ENCODE measurements at places on chromosomes 12 and 14. TPM values are rescaled to one million over a fixed set of nuclear protein-coding genes. Genes with fewer than 3 reads are reported as not detected.

GDF3 gene
- not detected for total RNA-seq

DNA sequence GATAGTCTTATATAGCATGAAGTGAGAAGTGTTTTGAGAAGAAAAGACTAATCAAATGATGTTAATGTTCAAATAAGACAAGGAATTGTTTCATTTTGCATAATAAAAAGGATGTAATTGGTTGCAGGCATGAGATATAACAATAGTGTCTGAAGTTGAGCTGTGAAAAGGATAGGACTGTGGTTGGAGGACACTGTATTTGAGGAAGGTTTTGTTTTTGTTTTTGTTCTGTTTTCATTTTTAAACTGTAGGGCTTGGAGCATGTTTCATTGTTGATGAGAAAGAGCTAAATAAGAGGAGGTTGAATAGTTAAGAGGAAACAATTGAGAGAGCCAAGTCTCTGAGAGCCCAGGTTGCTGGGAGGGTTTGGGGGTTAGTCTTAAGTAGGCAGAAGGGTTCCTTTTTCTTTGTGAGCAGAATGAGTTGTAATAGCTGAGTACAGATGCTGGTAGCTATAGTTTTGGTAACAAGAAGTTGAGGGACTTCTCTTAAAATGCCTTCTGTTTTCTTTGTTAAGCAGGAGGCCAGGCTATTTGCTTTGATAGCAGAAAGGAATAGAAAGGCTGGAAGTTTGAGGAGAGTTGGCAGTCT, 58.4 kb downstream of the CCDC91 start:
- no peak for DNase-seq

- DNase-seq: no peak
These were observed 12.5 kb upstream of the TMEM119 start for GRCh38 chr12:108610336-108610815.

VRTN gene
- not detected for total RNA-seq

GRCh38 chr14:25140411-25140810, 90.5 kb upstream of the STXBP6 start:
- DNase-seq: no peak

GRCh38 chr14:64645220-64645892, 58.9 kb upstream of the PLEKHG3 start:
- DNase-seq: peak; percentile 39

GYS2 gene
- not detected for total RNA-seq

ANKS1B gene
- 43.7 TPM for total RNA-seq

DNA sequence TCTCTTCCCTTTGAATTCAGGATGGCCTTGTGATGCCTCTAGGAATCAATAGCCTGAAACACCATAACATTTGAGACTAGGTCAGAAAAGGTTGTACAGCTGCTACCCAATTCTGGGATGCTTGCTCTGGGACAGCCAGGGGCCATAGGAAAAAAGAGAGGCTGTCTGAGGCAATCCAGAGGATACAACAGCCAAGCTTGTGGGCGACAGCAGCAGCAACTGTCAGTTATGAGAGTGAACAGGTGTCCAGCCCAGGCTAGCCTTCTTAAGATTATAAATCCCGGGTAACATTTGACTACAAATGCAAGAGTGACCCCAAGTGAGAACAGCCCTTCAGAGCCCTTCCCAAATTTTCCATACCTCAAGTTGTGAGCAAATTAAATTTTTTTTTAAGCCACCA, 11.1 kb downstream of the DCN start:
- DNase-seq: no peak

DNA sequence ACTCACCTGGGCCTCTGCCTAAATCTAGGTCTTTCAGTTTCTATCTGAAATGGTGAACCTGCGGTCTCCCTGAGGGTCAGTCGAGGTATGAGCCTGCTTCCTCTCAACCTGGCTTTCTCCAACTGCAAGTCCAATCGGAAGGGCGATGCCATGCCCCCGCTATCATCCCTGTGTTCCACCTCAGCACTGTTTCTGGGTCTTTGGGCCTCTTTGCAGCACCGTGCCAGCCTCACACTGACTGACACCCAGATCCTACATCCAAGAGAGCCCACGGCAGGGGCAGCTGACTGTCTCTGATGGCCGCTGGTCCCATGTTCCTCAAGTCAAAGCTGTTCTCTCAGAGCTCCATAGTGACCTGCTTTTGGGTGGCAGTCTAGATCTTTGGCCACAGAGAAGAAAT, 120.7 kb downstream of the PAPOLA start:
- DNase-seq: no peak

SCN8A gene
- 2.6 TPM for total RNA-seq

COX8C gene
- total RNA-seq: not detected

DNA sequence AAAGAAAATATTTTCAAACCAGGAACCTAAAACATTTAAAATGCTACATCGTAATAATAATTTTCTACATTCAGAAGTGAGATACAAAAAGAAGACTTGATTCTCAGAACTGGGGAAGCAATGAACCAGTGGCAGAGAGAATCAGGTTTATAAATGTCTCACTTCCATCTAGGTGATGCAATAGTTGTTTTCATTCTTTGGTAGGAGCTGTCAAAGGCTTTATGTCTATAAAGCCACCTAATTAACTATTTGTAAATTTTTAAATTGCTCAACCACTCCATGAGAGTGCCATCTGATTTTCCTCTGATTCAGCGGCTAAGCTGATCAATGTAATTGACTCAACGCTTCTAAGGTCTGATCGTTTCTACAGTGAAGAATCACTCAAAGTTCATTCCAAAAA, 66.1 kb downstream of the ARMH4 start:
- DNase-seq: no peak

DNA sequence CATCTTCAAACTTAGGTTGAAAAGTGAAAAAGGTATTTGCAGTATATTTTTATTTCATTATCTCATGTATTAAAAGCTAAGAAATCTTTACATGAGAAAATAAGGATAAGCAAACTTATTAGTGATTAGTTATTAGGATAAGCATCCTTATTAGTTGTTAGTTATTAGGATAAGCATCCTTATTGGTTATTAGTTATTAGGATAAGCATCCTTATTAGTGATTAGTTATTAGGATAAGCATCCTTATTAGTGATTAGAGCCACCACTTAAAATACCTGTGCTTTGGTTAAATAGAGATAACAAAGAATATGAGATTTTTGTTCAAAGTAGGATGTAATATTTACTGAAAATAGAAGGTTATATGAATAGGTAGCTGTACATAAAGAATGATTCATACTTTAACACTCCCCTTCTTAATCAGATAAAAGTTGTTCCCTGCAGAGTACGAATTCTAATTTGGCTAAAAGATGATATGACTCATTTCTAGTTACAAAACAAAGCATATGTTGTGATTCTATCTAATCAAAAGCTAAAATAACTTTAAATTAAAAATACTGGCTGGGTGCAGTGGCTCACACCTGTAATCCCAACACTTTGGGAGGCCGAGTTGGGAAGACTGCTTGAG, 56.4 kb downstream of the KDM5A start:
- DNase-seq: no peak

GRCh38 chr14:26394150-26394810, 203.6 kb downstream of the NOVA1 start:
- no peak for DNase-seq

MAP3K9 gene
- total RNA-seq: 2.7 TPM

DNA sequence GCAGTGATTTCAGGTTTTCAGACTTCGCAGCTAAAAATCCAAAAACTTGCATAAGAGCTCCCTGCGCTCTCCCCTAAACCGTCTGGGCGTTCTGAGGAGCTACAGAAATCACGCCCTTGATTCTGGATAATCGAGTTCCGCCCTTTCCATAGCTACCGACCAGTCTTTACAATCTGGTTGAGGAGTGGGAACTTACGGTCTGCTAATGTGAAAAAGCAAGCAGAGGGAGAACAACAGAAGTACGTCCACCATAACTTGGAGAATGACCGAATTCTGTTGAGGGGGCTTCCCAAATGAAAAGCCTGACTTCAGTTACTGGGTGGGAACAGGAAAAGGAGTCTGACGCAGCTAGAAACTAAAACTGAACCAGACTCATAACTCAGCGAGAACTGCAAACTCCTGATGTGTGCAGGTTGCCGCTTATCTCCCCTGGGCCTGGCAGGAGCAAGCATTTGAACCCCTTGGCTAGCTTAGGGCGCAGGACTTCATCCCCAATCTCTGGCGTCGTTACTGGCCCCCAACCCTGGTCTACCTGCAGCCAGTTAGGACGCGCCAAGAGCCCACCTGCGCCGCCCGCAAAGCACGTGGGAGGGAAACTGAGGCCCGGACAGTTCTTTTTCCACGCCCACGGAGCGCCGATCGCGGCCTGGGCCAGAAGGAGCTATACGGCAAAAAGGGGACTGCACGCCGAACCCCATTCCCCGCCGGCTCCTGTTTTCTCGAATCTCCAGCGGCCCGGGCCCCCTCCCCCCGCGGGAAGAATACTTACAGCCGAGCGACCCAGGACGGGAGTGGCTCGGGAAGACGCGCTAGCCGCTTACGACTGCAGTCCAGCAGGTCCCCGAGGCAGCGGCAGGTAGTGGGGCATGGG, 838 bp downstream of the LRIG3 start:
- peak; percentile 45 for DNase-seq

DNA sequence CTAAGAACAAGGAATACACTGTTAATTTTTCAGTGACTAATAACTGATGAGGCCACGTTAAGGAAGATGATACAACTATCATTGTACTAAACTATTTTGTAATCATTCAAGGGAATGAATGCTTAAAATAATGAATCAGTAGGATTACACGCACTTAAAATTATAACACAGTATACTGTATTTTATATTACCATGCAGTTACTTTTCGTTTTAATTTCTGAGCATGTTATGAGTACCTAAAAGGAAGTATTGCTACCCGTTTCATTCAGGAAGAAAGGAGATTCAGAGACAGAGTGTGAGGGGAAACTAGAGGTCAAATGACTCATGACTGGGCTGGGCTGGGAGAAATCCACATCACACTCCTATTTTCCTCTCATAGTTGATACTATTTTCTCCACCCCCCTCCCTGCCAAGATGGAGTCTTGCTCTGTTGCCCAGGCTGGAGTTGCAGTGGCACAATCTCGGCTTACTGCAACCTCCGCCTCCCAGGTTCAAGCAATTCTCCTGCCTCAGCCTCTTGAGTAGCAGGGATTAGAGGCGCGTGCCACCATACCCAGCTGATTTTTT, 202.0 kb downstream of the PPM1H start:
- no peak for DNase-seq

LAG3 gene
- 0.21 TPM for total RNA-seq

- no peak for DNase-seq
These were observed 119.1 kb downstream of the PTPN11 start for GRCh38 chr12:112537710-112538396.

DNA sequence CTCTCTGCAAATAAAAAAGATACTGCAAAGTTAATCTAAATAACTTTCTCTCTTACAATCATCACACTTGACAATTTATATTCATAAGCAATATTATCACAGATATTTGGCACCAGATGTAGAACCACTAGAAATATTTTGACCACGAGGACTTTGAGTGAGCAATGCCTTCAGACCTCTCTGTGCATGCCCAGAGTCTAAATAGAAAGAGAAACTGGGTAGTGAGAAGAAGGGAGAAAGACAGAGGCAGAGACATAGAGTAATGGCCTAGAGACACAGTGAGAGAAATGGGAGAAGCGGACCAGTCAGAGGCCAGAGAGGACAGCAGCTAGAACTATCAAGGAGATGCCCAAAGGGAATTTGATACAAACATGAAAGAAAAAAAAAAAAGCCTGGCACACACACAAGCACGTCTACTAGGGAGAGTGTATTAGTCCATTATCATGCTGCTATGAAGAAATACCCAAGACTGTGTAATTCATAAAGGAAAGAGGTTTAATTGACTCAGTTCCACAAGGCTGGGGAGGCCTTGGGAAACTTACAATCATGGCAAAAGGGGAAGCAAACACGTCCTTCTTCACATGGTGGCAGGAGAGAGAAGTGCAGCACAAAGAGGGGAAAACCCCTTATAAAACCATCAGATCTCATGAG, 41.1 kb downstream of the BMP4 start:
- no peak for DNase-seq

- no peak for DNase-seq
These were observed 125.6 kb downstream of the PDE3A start for GRCh38 chr12:20493934-20494333.

DNA sequence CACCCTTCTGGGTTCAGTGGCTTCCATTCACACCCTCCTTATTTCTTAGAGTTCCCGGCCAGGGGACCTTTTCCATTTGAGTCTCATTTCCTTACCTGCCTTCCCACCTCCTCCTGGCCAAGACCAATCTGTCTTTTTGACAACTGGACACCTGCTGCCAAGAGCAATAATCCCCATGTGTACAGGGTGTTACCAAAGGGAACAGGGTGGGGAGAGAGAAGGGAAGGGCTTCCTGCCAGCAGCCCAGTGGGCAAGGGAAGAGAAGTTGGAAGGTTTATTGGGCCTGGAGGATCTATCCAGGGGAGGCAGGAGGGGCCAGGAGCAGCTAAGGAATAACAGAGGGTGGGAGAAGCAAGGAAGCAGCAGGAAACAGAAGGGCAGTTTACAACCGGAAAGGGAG, 346.2 kb downstream of the C12orf75 start:
- DNase-seq: peak; percentile 6

RERG gene
- 38.4 TPM for total RNA-seq

GRCh38 chr12:107736914-107737313, 24.0 kb downstream of the PRDM4 start:
- DNase-seq: no peak

DNA sequence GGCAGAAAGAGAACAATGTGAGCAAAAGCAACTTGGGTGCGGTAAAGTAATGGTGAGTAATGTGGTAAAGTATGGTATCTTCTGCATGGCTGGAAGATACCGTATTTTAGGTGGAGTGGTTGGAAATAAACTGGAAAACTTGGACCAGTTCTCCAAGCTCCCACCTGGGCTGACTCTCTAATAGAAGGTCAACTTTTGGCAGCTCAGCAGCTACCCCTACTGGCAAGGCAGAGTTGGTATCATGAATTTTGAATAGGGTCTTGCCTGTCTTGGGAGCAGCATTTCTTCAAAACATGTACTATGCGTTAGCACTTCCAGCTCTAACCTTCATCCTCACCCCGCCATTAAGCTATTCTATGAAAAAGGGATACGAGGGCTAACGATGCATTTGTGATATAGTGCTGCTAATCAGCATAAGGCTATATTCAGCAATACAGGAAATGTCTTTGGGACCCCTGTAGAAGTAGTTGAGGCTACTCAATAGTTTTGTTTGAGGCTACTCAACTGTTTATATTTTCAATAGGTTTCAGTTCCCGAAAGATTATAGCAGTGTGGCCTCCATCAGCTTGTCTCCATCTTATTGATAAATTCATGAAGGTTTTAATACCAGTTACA, 276.3 kb upstream of the FAR2 start:
- no peak for DNase-seq

KCNA1 gene
- 5.9 TPM for total RNA-seq

- DNase-seq: no peak
These were observed 8.4 kb upstream of the OR4K13 start for GRCh38 chr14:20044243-20044642.

- no peak for DNase-seq
These were observed 760 bp downstream of the TMEM19 start for GRCh38 chr12:71686658-71687025.

DNA sequence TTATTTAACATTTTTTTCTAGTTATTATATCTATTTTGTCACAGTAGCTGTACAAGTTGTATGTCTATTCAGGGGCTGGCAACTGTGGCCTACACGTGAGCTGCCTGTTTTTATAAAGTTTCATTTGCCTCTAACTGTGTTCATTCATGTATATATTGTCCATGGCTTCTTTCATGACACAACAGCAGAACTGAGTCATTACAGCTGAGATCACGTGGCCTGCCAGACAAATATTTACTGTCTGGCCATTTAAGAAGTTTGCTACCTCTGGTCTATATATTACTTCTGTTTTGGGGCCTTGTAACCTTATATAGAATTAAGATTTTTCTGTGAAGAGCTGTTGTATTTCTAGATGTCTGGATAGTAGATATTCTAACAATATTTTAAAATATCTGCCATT, 37.9 kb downstream of the KIAA0586 start:
- no peak for DNase-seq
